ENCODE measurements at places on chromosomes 7 and 10.

GRCh38 chr7:69912846-69913245 is 314.6 kb downstream of the AUTS2 start:
- no peak for DNase-seq

GRCh38 chr10:82191653-82192052 is 316.7 kb downstream of the NRG3 start:
- no peak for DNase-seq

GRCh38 chr7:71652510-71652909 is 520.6 kb downstream of the GALNT17 start:
- no peak for DNase-seq

GRCh38 chr10:1363446-1364121 is 307.4 kb downstream of the WDR37 start:
- DNase-seq, result no peak

- DNase-seq, result no peak
Measured at GRCh38 chr10:110081911-110082310, 74.1 kb downstream of the ADD3 start.

DNA sequence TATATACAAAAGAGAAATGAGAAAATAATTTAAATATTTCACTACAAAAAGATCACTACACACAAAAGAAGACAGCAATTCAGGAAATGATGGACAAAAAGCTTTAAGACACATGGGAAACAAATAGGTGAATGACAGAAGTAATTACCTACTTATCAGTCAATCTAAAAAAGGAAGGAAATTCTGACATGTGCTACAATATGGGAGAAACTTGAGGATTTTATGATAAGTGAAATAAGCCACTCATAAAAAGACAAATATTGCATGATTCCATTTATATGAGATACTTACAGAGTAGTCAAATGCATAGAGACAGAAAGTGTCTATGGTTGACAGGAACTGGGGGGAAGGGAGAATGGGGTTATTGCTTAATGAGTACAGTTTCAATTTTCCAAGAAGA is 339.2 kb downstream of the CALN1 start:
- DNase-seq, result no peak

- DNase-seq, result no peak
Measured at GRCh38 chr7:4809666-4810065, 34.2 kb downstream of the AP5Z1 start.

- no peak for DNase-seq
Measured at GRCh38 chr7:68474661-68475216, 1123.5 kb upstream of the AUTS2 start.

- DNase-seq, result no peak
Measured at GRCh38 chr10:102460836-102461186, 9.5 kb upstream of the C10orf95 start.

DNA sequence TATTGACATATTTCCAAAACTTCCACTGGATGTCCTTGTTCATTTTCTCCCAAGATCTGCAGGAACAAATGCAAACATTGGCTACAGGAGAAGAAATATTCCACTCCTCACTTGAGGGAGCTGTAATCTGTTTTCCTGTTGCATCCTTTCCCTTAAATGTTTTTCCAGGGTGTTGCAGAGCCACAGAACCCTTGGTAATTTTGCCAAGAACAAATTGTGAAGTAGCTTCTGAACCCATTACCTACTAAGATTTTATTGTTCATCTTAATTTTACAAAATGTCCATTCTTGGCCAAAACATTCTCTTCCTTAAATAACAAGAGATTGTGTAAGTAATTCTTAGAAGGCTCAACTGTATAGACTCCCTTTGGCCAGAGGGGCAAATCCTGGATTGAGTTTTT is 177.0 kb downstream of the GNAT3 start:
- no peak for DNase-seq

DNA sequence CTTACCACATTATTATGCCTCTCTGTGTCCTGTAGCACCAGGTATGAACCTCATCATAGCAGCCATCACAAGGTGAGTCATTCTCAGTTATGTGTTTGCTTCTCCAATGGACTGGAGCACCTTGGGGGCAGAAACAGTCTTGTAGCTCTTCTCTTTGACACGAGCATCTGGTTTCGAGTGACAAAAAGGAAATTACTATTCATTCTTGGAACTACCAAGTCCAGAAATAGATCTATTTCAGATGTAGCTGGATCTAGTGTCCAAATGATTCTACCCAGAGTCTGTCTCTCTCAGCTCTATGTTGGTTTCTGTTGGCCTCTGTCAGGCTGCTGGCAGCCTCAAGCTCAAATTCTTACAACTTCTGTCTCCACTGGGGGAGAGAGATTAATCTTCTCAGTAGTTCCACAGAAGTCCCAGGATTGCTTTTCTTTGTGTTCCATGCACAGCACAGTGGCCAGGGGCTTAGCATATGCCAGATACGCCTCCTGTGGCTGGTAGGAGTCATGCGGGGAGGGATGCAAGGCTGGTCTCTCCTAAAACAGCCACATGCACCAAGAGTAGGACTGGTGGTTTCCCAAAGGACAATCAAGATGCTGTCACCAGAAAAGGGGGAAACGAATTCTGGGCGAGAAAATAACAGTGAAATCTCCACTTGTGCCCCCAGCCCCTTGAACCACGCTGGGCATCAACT is 37.2 kb upstream of the PAPSS2 start:
- no peak for DNase-seq

- DNase-seq, result no peak
Measured at GRCh38 chr7:42269161-42269560, 32.2 kb upstream of the GLI3 start.

DNA sequence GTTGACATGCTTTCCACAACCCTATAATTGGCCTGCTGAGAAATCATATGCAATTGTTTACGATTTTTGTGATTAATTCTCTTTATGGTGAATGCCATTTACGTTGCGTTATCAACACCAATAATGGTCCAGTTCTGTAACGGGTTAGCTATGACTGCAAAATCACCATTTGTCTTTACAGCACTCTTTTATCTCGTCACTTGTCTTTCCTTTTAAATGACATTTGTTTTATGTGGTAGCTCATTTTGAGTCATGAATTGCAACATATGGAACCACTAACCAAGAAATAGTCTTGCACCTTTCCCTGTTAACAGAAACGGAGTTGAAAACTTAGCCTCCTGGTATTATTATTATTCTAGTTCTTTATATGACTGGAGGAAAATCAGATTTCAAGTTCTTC is 3.1 kb upstream of the KIAA1217 start:
- DNase-seq, result no peak

DNA sequence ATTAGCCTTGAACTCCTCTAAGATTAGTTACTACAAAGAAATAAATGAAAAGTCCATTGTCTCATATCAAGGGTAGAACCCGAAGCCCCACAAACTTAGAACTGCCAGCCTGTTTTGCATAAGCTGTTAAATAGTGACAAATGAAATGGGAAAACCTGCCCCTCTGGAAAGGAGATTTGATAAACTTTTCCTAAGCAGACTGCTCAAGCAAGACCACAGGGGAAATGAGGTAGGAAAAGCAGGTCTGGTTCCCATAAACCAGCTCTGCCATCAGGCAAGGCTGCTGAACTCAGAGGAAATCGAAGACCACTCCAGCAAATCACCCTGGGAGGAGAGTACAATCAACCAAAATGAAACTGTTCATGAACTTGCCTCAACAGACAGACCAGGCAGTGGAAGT is 181.5 kb upstream of the AOAH start:
- DNase-seq, result no peak

- DNase-seq, result no peak
Measured at GRCh38 chr7:91446819-91447218, 182.6 kb downstream of the FZD1 start.

GRCh38 chr7:158407581-158408317 is 179.9 kb downstream of the PTPRN2 start:
- no peak for DNase-seq

- DNase-seq, result no peak
Measured at GRCh38 chr7:94442639-94443038, 47.9 kb downstream of the COL1A2 start.

DNA sequence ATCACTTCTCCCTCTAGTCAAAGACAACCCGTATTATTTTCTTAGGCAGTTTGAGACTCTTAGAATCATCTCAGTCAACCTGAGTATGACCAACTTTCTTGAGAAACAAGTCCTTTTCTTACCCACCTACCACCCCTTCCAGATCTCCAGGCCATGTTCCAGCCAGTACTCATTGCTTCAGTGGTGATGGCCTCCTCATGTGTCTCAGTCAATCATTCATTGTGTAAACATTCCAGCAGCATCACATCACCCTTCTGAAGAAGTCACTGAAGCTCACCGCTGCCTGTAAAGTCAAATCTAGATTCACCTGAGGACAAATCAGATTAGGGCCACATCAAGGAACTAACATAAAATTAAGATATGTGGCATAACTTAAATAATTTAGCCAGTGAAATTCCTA is 467.2 kb upstream of the NRP1 start:
- no peak for DNase-seq

DNA sequence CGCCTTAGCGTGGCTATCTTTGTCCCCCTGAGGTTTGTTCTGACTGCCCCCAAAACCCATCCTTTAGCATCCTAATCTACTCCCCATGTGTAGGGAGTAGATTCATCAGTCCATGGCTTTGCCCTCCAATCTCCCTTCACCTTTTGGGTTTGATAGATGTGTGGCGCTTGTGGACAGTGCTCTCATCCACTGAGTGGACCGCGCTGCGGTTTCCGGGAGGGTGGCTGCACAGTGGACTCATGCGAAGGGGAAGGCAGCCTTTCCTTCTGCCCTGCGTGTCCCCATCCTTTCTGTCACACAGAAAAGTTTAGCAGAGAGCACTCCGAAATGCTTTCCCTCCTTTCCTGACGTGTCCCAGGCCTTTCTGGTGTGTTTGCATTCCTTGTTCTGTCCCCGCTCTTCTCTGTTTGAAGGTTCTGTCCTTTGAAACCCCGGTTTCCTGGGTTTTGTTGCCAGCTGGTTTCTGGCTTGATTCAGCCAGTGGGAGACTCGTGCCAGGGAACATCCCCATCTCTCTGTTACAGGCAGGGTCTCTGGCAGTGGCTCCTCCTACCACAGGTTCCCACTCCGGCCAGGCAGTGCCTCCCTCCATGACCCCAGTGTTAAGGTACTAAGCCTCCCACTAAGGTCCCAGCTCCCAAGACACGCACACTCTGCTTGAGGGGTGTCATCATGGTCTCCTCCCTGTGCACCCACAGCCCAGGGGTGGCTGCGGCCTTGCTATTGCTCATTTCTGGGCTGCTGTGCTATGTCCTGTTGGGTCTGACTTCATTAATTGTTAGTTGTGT is 547.7 kb upstream of the DPP6 start:
- DNase-seq, result no peak

- no peak for DNase-seq
Measured at GRCh38 chr7:40749877-40750276, 615.1 kb downstream of the SUGCT start.

GRCh38 chr10:108421266-108421665 is 1256.8 kb upstream of the SORCS1 start:
- no peak for DNase-seq

DNA sequence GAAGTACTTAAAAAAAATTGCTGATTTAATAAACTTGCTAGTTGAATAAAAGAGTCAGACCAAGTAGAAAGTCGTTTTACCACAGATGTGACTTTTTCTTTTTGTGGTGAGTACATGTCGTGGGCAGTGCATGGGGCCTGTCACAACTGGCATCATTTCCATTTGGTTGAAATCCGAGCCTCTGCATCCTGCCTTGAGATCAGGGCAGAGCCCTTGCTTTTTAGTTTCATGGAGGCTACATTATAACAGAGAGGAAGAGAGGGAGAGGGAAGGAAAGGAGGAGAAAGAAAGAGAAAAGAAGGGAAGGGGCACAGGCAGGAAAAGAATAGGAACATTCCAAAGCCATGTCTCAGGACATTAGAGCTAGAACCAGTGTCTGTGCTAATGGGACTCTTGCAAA is 20.4 kb upstream of the INSYN2A start:
- no peak for DNase-seq

- no peak for DNase-seq
Measured at GRCh38 chr7:49766966-49767365, 6.5 kb upstream of the VWC2 start.

- DNase-seq, result no peak
Measured at GRCh38 chr10:89836840-89837164, 135.4 kb downstream of the KIF20B start.

- DNase-seq, result no peak
Measured at GRCh38 chr10:93576888-93577287, 10.4 kb downstream of the FFAR4 start.

DNA sequence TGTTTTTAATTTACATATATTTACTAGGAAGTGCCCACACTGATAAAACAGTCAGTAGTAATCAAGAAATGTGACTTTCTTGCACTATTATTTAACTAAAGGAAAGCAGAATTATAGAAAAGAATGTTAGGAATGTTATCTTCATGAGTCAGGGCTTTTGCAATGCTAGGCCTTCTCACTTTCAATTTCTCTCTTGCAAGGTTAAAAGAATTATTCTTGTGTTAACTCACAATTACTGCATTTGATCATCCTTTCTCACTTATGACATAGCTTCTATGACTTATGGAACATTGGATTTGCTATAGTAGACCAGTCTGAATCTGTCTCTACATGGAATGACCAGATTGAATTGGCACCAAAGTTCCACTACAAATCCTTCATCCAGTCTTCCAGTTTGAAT is 192.4 kb downstream of the SDK1 start:
- DNase-seq, result no peak

DNA sequence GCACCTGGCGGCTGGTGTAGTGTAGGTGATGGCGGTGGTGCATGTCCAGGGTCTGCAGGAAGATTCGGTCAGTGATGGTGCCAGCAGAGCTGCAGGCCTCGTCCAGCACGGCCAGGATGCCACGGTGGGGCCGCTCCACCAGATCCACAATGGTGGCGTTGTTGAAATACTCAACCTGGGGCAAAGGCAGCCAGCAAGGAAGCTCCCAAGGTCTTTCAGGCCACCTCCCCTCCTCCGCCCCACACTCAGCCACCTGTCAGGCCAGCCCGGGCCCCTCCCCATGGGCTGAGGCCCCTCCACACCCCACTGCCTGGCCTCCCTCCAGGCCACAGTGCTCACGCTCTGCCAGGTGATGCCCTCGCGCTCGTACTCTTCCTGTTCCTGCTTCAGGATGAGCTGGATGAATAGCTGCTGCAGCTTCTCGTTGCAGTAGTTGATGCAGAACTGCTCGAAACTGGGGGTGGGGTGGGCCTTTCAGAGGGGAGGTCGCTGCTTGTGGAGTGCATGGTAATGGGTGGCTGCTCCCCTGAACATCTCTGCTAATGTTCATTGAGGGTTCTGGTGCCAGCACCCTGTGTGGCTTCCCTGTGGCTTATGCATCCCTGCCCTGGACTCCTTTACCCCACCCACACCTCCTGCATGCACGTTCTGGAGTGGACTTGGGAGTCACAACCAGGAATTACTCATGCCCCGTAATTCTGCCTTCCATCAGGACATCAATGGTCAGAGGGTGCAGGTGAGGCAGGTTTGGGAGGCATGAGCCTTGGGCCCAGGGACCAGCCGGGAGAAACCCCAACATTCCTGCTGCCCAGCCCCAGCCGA is 8.9 kb downstream of the MYO1G start:
- DNase-seq, result no peak
